ENCODE measurements at places on chromosomes 12 and 14.

GRCh38 chr12:31876568-31877424 is 82.4 kb upstream of the RESF1 start:
- DNase-seq: peak; percentile 42

DNA sequence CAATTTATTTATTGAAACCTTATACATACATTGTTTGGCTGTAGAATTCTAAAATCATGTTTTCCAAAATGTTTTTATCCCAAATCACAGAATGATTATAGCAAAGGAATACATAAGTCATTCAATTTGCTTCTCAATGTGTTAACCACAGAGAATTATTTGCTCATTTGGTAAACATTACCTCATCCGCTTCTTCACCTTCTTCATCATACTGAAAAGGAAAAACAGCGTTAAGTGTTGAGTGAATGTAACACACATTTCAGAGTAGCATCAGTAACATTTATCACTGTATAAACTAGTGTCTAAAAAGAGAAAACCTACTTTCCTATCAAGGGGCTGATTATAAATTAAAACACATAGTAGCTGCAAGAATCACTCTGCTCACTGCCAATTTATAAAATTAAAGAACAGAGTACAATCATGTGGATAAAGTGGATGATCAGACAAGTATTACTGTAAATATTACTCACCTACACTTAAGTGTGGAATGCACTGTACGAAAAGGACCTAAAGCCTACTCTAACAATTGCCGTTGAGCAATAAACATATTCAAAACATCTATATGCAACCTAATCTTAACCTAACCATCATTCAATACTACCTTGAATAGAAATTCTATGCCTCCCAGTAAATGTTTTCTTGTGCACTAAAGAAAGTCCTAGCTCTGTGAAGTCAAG is 18.1 kb upstream of the PHLDA1 start:
- DNase-seq: no peak

- no peak for DNase-seq
Observed at GRCh38 chr12:62933602-62934238, 1.2 kb downstream of the PPM1H start.

GRCh38 chr12:92299744-92300143 is 154.1 kb upstream of the BTG1 start:
- DNase-seq: no peak

DNA sequence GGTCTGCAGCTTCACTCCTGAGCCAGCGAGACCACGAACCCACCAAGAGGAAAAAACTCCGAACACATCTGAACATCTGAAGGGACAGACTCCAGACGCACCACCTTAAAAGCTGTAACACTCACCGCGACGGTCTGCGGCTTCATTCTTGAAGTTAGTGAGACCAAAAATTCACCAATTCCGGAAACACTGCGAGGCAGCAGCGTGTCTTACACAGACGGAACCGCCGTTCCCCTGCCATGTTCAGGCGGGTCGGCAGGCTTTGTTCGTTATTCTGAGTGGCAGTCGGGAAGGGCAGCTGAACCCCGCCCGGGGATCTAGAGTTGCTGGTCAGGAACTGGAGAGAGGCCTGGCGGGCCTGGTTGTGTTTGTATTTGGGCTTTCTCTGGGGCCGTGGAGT is 20.3 kb upstream of the LPCAT3 start:
- no peak for DNase-seq

DNA sequence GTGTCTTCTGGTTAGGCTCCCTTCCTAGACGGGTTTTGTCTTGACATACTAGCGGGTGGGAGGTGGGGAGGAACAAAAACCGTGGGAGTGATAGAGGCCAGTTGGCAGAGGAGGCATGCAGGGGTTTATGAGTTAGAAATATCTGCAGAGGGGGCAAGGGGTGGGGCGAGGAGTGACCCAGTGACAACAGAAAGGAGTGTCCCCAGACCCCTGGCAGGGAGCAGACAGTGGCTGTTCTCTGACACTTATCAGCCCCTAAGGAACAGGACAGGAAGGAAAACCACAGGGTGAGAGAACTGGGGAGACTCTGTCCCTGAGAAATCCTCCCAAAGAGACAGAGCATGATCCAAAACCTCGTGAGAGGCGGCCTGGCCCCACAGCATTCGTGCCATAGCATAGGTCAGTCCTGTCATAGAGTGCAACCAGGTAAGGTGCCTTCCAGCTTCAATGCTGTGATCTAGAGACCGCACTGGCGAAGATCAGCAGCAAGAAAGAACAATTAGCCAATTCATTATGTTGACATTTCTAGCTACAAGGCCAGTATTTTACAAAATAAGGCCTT is 141.4 kb downstream of the CRADD start:
- no peak for DNase-seq

DNA sequence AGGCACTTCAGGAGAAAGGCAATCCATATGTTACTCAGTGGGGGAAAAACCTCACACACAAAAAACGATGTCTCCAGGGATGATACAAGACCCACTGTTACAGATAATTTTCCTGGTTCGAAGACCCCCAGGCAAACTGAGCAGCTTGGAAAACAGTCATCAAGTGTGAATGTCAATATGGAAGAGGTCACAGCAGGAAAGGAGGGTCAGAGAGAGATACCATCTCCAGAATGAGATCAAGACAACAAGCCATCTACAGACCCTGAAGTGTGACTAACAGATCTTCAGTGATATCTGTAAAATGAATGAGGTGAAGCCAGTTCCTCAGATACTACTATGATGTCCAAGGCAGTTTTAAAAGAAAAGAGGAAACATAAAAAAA is 28.6 kb downstream of the GNS start:
- peak; percentile 92 for DNase-seq

DNA sequence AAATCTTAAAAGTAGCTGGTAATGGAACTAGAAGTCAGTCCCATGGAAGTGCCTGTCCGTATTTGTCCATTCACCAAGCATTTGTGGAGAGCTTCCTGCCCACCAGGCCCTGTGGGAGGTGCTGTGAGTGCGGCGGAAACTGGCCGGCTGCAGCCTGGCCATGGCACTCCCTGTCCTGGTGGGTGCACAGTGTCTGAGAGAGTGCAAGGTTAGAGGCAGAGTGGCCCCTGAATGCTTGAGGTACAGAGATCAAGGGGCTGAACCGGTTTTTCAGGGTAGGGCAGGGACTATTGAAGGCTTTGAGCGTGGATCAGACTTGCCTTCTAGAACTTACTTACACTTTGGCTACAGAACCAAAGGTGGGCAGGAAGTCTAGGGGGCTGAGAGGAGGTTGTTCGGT is 92.9 kb downstream of the ESR2 start:
- no peak for DNase-seq

GRCh38 chr12:96143392-96143791 is 50.8 kb upstream of the ELK3 start:
- no peak for DNase-seq

GRCh38 chr12:111451649-111452129 is 46.0 kb downstream of the SH2B3 start:
- DNase-seq: peak; percentile 28

GRCh38 chr12:26851031-26851809 is 18.2 kb upstream of the ITPR2 start:
- no peak for DNase-seq

DNA sequence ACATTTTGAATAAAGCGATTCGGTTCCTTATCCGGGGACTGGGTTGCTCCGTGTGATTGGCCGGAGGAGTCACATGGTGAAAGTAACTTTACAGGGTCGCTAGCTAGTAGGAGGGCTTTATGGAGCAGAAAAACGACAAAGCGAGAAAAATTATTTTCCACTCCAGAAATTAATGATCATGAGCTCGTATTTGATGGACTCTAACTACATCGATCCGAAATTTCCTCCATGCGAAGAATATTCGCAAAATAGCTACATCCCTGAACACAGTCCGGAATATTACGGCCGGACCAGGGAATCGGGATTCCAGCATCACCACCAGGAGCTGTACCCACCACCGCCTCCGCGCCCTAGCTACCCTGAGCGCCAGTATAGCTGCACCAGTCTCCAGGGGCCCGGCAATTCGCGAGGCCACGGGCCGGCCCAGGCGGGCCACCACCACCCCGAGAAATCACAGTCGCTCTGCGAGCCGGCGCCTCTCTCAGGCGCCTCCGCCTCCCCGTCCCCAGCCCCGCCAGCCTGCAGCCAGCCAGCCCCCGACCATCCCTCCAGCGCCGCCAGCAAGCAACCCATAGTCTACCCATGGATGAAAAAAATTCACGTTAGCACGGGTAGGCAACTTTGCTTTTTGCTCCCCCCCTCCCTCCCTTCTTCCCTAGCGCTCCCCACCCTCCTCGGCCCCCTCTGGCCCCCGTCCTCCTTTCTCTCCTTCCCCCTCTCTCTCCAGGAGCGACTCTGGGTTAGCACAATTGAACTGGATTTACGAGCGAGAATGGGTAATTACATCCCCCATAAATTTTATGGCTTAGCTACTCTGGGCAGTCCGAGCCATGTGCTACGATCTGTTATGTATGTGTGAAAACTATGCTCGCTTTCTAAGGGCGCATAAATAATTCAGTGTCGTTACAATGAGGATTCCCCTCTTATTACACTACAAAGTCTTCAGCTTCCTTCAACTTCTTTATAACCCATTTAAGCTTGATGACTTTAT is at the start of gene HOXC4:
Gene HOXC4, plus strand, starts transcription at position 85 of the 991 bp plus-strand sequence. Its CDS starts 88 bp downstream, at position 173.
- DNase-seq: peak; percentile 75

DNA sequence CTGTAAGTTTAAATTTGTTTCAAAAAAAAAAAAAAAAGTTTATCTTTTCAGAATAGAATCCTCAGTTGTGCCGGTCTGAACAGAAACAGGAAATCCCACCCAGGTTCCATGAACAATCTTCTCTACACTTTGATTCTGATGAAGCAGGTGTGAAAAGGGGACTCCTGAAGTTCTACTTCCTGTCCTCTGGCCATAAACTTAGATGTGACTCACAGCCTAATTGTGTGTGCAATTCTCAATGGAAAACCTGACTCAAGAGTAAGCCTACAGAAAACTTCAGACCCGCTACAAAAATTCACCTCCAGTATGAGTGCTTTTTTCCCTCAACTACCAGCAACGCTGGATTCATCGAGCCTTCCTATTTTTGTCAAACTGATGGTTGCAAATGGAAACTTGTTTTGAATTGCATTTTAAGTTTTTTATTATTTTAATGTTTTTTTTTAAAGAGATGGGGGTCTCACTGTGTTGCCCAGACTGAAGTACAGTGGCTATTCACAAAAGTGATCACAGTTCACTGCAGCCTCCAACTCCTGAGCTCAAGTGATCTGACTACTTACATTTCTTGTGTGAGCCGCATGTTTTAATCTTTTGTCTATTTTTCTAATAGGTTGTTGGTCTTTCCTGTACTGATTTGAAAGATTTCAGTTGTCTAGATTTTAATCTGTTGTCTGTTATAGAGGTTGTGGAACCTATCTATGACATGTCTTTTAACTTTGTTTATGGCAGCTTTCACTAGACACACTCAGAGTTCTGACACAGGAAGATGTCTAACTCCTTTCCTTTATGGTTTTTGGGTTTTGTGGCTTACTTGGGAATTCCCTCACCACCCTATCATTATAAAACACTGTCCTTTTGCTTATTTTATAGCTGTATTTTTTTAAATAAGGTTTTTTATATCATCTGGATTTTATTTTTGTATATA is 37.6 kb downstream of the ATG14 start:
- no peak for DNase-seq

GRCh38 chr14:94066089-94066676 is 14.8 kb downstream of the DDX24 start:
- peak; percentile 55 for DNase-seq

DNA sequence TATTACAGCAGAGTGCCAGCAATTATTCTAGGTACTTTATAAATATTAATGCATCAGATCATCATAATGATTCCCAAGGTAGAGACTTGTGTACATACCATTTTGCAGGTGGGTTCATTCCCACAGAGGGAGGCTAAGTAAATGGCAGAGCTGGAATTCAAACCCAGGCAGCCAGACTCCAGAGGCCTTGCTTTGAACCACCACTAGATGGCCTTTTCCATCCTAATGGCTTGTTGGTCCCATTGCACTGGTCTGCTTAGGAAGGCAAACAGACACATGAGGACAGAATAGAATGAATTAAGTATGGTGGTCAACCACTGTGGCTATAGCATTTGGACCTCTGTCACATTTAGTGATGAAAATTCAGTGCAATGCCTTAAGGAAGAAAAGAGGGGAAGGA is 158.7 kb downstream of the METTL25 start:
- DNase-seq: peak; percentile 75

GRCh38 chr14:106228541-106229158 is 702.3 kb downstream of the TMEM121 start:
- no peak for DNase-seq

GRCh38 chr12:3961591-3961990 is 88.4 kb upstream of the PARP11 start:
- no peak for DNase-seq

DNA sequence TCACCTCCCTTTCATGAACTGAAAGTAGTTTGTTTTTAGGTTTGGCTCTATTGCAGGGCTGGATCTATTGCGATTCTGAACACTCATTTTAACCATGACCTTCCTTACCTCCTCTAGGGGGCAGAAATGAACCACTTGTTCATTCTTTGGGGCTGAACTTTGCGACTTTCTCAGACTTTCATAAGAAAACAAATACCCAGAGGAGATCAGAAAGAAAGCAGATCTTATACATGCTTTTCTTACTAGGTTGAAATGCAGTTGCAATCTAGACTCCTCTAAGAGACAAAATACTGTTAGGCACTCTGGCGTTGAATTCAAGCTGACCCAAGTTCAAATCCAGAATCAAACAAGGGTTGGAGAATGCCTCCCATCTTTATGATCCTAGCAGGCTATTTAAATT is 32.6 kb upstream of the PLEKHG3 start:
- no peak for DNase-seq

GRCh38 chr14:89899917-89900663 is 54.4 kb downstream of the EFCAB11 start:
- DNase-seq: no peak

DNA sequence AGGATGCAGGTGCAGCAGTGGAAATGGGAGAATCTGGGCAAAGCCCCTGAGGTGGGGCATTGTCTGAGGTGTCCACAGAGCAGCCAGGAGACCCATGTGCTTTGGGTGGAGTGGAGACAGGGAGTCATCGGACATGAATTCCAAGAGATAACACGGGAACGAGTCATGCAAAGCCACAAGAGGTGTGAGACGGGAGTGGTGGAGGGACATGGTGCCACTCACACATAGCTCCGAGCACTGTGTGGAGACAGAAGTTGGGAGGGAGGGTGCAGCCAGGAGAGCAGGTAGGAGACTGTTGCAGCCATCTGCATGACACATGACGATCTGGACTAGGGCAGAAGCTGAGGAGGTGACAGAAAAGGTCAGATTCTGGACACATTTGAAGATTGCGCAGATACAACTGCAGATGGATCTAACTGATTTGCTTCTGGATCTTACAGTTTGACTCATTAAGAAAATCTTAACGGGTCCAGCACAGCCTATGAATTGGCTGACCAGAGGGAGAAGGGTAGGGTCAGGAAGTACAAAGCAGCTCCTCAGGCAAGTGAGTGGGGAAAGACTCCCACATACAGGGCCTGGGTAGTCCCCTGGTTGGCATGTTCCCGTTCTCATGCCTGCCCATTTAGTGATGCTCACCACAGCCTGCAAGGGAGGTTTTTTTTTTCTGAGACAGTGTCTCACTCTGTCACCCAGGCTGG is 379.8 kb downstream of the FUT8 start:
- peak; percentile 97 for DNase-seq

GRCh38 chr14:73811164-73811503 is 40.5 kb upstream of the PTGR2 start:
- no peak for DNase-seq
